ENCODE measurements at places on chromosomes 5 and 9.
A peak's percentile ranks its signal among the peaks of the same experiment; 100 is the strongest.

- DNase-seq = no peak
Measured at GRCh38 chr5:36028816-36029465, 37.7 kb downstream of the UGT3A2 start.

- no peak for DNase-seq
Measured at GRCh38 chr9:114737118-114737517, 55.1 kb upstream of the TEX48 start.

DNA sequence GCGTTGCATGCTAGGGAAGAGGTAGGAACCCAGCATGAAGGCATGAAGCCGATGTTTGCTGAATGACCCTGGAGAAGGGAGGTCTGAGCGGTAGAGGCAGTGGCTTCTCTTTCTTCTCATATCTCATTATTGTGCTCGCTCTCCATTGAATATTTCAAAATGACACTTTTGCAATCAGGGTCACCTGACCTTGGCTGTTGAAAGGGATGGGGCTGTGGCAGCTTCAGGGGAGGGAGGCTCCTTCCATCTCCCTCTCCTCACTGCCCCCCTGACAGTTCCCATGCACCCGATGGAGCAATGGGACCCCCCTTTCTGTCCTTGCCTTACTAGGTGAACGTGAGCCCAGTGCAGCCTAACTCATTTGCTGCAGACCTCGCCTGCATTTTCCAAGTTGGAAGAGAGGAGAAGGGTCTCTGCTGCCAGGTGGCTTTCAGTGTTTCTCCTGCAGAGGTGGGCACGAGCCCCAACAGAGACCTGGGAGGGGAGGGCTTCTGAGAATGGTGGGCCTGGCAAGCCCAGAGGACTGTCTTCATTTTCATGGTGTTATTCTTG, 17.9 kb downstream of the STC2 start:
- no peak for DNase-seq

GRCh38 chr5:67620424-67621397, 424.1 kb upstream of the CD180 start:
- DNase-seq = no peak

DNA sequence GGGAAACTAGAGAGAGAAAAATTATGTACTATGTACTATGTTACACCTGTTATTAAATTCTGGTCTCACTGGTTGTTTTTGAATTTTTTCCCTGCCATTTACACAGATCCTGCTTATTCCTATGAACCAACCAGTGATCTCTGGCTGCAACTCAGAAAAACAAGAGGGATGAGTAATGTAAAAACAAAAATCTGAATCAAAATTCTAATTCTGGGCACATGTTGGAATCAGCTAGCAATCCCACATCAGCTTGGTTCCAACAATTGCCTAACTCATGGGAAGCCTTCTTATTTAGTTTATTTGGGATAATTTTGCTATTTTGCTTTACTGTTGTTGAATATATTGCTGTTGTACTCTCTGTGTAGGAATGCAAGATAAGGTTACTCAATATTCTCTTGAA, 78.3 kb downstream of the PLK2 start:
- no peak for DNase-seq

- no peak for DNase-seq
Measured at GRCh38 chr9:127049044-127049443, 73.4 kb downstream of the ANGPTL2 start.

- DNase-seq = no peak
Measured at GRCh38 chr5:97525780-97526179, 342.7 kb upstream of the RIOK2 start.

GRCh38 chr9:114002986-114003350, 75.1 kb downstream of the AMBP start:
- DNase-seq = no peak

- DNase-seq = no peak
Measured at GRCh38 chr5:1883925-1884677, 1.4 kb upstream of the IRX4 start.

- DNase-seq = no peak
Measured at GRCh38 chr9:27414220-27414761, 109.8 kb upstream of the IFNK start.

GRCh38 chr9:28287455-28287854, 714.2 kb upstream of the C9orf72 start:
- DNase-seq = peak; percentile 37

DNA sequence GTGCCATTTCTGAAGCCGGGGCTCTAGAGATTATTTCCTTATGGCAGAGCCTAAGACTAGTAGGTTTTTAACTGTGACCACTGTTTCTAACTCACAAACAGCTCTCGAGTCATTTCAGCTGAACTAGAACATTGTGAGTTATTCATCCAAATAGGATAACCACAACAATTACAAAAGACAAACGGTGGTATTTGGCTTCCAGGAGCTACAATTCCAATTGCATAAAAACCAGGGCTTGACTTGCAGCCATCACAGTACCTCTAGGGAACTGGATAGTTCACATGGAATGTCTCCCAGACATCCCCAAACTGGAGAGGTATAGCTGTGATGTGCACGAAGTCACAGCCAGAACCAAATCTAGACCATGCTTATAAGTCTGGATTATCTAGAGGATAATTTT, 224.8 kb downstream of the FAM114A2 start:
- DNase-seq = no peak

DNA sequence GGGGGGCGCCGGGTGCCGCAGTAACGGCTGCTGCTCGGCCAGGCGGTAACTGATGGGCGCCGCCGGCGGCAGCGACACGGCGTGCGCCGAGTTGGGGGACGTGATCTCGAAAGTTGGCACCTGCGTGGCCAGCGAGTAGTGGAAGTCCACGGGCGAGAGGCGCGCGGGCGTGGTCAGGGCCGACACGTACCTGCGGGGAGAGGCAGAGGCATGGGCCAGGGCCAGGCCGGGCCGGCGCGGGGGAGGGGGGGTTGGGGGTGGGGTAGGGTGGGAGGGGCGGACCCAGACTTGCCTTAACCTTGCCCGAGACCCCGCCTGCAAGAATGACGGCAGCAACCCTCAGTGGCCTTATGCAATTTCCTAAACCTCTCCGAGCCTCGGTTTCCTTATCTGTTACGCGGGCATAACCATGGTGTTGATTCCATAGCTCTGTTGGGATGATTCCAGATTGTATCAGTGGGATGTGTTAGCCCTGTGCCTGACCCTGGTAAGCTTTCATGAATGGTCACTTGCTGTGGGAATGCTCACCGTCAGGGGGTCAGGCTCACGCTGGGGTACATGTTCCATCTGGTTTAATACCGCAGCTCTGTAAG, 53.0 kb downstream of the PSD2 start:
- DNase-seq = no peak

- DNase-seq = no peak
Measured at GRCh38 chr5:68279984-68280383, 64.4 kb downstream of the PIK3R1 start.

- no peak for DNase-seq
Measured at GRCh38 chr5:59738024-59738423, 155.5 kb downstream of the PDE4D start.

DNA sequence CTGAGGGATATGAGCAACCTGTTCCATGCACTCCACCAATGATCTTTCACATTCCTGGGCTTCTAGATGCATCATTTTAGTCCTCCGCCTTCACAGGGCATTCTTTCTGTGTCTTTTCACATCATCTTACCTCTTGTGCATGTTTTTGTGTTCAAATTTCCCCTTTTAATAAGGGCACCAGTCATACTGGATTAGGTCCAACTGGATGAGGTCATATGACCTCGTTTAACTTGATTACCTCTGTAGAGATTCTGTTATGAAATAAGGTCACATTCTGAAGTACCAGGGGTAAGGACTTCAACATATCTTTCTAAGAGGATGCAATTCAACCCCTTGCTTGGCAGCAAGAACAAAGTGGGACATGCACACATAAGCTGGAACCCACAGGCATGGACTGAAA, 335.3 kb upstream of the TLE4 start:
- no peak for DNase-seq

DNA sequence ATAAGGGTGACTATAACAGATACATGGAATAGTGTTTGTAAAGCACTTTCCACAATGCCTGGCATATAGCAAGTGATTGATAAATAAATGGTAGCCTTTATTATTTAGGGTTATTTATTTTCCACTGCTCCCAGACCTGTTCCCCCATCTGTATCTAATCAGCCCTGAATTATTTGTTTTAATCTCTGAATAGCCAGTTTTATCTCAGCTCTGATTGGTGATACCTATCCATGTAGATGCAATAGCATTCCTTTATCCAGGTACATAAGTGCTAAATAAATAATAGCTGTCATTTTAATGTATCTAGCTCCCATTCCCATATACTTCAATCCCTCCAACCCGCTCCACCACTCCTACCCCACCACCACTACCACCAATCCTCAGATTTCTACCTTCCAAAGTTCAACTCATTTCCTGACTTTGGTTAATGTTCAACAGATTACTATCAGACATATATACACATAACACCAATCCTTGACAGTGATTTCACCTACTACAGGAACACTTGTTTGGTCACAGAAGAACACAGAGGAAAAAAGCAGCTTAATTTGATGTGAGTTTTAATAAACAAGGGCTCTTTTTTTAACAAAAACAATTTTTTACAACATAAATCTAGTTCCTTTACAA, 14.0 kb downstream of the PRKAA1 start:
- DNase-seq = no peak

GRCh38 chr5:170219615-170220014, 13.2 kb upstream of the C5orf58 start:
- DNase-seq = no peak

GRCh38 chr5:40315126-40315525, 364.6 kb upstream of the PTGER4 start:
- no peak for DNase-seq

DNA sequence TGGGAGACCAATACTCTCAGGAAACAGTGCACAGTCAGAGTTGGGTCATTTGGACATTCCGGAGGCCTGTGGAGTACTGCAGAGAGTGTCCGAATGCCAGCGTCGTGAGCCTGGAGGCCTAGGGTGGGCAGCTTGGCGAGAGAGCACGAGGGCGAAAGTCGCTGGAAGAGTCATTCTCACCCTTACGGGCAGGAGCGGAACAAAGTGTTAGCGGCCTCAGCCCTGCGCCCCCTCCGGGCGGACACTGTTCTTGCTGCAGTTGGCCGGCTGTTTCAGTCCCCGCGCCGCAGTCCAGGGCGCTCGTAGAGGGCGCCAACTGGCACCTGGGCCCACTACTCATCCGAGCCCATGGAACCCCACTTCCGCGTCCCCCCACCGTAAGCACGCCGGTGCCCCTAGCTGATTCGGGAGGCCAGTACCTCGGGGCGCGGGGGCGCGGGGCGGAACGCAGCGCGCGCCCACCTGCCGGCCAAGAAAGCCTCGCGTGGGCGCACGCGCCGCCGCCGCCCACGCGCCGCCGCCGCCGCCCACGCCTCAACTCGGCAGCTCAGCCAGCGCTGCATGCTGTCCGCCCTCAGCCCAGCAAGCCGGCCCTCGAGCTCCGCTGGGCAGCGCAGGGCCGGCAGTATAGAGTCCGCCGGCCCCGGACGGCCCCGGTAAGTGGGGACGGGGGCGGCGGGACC, 99.7 kb upstream of the CCL21 start:
- peak; percentile 11 for DNase-seq

- DNase-seq = no peak
Measured at GRCh38 chr5:26482076-26482809, 556.1 kb downstream of the CDH9 start.

DNA sequence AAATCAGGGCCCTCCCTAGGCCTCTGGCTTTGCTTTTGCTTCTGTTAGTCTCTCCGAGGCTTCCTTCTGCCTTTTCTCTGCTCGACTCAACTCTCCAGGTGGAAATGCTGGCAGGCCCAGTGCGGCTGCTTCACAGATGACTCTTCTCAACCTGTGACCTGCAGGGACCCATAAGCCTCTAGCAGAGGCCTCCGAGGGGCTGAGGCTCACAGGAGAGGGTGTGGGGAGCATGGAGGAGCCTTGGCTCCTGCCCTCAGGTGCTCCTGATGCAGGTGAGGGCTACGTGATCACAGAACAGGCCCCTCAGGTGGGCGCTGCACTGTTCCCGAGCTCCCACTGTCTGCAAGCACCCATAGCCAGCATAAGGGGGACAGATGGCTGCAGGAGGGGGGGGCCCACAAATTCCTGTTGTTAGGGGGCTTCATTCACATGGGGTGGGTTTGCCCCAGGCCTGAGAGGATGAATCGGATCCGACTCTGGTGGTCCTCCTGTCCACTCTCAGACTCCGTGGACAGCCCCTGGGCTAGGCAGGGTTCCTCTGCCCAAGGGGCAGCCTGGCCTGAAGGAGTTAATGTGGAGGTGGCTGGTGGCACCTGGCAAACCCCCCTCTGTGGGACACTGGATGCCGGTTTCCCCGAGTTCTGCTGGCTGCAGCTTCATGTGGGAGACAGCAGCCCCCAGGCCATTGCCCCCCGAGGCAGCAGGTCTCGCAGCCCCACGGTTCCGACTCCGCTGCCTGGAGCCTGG, 10.9 kb upstream of the FCN2 start:
- no peak for DNase-seq

DNA sequence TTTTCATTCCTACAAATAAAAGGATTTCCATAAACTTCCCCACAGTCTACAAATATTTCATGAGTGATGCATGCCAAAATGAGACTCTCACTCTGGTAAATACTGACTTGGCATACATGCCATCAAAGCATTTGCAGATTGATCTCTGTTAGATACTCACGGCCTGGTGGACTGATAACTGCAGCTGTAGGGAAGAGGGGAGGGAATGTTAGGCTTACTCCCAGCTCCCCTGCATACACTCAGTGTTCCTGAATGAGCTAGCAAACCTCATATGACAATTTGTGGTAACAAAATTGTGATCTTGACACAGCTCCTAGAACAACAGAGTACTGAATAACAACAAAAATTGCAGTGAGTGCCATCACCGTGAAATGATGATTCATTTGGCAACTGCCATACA, 435.3 kb downstream of the NR2F1-AS1 start:
- DNase-seq = no peak

GRCh38 chr9:92977279-92977678, 30.0 kb downstream of the FGD3 start:
- no peak for DNase-seq

DNA sequence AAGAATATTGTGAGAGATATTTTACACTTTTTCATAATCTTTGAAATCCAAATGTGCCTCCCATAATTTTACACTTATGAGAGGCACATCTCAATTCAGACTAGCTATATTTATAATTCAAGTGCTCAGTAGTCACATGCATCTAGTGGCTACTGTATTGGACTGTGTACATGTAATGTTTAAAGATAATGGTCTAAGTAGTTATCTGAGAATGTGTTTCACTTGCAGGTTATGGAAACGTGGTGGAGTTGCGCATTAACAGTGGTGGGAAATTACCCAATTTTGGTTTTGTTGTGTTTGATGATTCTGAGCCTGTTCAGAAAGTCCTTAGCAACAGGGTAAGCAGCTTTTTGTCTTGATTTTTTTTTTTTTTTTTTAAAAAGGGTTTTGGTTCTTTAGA, 28.8 kb downstream of the G3BP1 start:
- no peak for DNase-seq

DNA sequence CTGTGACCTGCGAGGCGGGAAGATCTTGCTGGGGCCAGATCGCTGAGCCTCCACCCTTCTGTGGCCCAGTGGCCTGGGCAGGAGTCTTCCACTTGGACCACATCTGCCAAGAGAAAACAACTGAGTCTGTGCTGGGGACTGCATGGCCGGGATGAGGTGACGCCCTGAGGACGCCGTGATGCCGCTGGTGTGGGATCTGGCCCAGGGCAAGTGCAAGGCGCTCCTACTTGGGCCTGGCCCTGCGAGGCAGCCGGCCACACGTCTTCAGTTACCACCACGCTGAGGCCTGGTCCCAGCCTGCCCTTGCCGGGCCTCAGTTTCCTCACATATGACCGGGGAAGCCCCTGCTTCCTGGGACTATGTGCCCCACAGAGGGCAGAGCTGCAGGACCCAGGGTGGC, 133.4 kb downstream of the SLC25A46 start:
- no peak for DNase-seq

- no peak for DNase-seq
Measured at GRCh38 chr5:93022211-93022610, 558.8 kb downstream of the NR2F1-AS1 start.

- DNase-seq = no peak
Measured at GRCh38 chr5:172281346-172281745, 2.2 kb downstream of the UBTD2 start.

All from brain (organoid and tissue), 16 donors.